ENCODE measurements at places on chromosomes 3 and 15.

GRCh38 chr3:196499807-196500524 is 3.6 kb downstream of the RNF168 start:
- DNase-seq, result no peak

DNA sequence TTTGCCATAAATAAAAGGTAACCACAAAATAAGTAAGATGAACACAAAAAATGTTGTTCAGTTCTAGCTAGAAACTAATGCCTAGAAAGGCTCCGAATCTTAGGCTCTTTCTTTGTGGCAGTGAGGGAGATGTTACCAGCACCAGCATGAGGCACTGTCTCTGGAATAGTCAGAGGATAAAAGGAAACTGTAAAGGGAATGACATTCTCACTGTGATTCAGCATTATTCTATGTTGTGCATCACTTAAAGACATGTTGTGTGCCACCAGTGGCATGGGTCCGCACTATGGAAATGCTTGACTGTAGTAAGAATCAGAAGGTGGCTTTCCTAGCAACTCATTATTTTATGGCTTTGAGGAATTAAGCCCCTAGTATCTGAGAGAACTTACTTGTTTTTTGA is 70.8 kb downstream of the SEC22A start:
- no peak for DNase-seq

DNA sequence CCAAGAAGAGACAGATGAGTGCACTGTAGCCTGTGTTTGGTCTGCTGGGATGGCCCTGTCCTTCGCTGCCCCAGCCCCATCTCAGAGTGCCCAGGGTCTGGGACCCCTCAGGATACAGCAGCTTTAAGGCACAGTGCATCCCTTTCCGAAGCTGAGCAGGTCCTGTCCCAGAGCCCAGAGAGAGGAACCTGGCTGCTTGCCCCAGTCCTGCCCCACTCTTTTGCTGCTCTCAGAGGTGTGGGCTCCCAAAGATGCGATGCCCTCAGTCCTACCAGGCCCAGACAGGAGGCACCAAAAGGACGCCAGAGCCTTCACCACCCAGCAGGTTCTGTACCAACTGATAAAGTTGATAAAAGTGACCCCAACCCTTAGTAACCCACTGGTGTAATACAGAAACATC is 8.2 kb downstream of the PLCD1 start:
- DNase-seq, result no peak

DNA sequence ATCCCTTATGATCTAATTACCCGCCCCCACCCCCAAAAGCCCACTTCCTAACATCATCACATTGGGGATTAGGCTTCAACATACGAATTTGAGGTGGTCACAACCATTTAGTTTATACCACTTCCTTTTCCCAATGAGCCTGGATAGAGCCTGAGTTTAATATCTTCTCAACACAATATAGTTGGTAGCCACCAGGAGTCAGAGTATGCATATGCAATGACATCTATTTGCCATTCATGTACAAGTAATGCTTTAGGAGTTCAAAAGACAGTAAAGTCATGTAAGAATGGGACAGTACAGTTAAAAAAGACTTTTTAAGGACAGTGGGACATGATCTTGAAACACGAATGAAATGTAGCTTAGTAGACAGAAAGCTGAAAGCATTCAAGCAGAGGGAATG is 172.4 kb downstream of the DCLK3 start:
- DNase-seq, result no peak

GRCh38 chr15:100801256-100801900 is 78.3 kb upstream of the ALDH1A3 start:
- no peak for DNase-seq

Data from Caco-2 (cell line).